Thyroid gland (tissue), 4 donors: ENCODE measurements at places on chromosomes 5 and 9. TPM values are rescaled to one million over a fixed set of nuclear protein-coding genes. Genes with fewer than 3 reads are reported as not detected.

DNA sequence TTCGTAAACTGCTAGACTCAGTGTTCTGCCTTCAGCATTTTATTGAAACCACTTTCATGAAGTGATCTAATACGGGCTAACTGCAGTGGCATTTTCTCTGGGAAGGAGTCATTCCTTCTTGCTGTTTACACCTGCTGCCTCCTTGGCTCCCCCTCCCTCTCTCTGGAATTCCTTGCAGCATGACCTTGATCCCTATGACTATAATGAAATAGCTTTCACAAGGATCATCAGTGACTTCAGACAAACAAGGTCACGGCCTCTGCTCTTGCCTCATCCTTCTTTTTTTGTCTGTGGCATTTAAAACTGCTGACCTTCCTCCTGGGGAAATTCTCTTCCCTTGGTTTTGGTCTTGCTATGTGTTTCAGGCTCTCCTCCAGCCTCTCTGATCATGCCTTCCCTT, 90.2 kb downstream of the ZNF462 start:
- DNase-seq: no peak

The NEUROG1 gene
- total RNA-seq: not detected

The MEIKIN gene
- total RNA-seq: not detected

DNA sequence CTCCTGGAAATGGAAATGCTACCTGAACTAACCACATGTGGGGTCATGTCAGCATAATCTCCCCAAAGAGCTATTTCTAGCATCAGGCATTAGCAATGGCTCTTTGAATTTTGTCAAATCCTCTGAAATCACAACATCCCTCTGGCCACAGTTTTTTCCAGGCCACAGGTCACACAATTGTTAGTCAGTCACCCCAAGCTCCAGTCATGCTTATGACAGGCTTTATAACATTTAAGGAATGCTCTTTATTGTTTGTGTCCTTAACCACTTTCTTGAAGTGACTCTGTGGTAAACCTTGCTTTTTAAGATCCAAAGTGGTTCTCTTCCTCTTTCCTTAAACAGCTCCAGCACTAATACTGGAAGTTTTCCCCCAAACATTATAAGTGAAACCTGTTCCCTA, 169.2 kb upstream of the HMHB1 start:
- no peak for DNase-seq

The PCDHGA11 gene
- total RNA-seq: 8.0 TPM

The P4HA2 gene
- 32.0 TPM for total RNA-seq

The ACO1 gene
- 44.6 TPM for total RNA-seq

DNA sequence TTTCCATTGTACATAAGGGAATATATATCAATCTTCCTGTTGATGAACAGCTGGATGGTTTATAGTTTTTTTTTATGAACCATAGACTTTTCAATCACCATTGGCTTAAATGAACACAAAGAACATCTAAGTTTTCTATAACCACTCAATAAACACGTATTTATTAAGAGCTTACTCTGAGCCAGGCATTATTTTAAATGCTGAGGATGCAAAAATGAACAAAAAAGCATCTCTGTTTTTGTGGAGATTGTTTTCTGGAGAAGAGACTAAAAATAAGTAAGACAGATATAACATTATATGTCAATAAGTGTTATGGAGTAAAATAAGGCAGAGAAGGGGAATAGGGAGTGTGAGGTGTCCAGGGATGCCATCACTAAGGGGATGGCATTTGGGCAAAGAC, 52.1 kb upstream of the SLC24A2 start:
- no peak for DNase-seq

The TLE1 gene
- 60.1 TPM for total RNA-seq

GRCh38 chr9:24879591-24879990, 333.9 kb upstream of the IZUMO3 start:
- no peak for DNase-seq

- DNase-seq: no peak
Observed at GRCh38 chr5:57841676-57842363, 359.2 kb upstream of the ACTBL2 start.

DNA sequence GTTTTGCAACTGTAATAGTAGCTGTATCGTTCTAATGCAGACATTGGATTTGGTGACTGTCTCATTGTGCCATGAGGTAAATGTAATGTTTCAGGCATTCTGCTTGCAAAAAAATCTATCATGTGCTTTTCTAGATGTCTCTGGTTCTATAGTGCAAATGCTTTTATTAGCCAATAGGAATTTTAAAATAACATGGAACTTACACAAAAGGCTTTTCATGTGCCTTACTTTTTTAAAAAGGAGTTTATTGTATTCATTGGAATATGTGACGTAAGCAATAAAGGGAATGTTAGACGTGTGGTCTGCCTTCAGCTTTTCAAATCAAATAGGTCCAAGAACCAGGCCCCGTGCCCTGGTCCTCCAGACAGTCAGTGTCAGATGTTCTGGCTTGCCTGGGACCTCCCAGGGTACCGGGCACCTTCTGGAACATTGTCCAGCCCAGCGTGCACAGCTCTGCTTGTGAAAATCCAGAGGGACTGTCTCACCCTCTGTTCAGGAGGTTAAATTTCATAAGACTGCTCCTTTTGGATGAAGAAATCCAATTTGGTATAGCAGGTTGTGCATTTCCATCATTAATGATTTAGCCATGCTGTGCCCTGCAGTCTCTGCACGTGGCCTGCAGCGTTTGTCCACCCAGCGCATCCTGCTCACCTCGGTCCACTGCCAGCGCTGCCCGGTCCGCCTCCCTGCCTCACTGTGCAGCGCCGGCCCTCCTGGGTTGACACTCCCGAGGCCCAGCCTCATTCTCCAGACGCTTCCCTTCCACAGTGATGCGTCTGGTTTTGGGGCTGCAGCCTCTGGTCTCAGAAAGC, 6.6 kb upstream of the AHRR start:
- no peak for DNase-seq

The FBXL7 gene
- 6.4 TPM for total RNA-seq

The CNTFR gene
- 17.3 TPM for total RNA-seq

DNA sequence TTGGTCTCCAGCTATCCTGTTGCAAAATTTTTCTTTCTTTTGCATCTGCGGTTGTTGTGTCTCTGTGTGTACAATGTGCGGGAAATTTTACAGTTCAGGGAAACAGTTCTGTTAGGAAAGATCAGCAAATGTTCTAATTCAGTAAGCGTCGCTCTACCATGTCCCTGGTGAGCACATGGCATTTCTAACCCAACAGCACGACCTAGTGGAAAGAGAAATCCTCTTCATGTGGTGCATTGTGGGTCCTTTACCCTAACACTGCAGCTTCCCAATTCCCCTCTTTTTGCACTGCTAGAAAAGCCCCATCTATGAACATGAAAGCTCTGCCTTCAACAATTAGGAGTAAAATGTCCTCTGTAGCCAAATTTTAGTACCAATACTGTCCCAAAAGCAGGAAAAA, 974.2 kb upstream of the CDH9 start:
- DNase-seq: no peak

GRCh38 chr9:84368601-84369000, 28.0 kb upstream of the SLC28A3 start:
- DNase-seq: no peak

The CDC20B gene
- total RNA-seq: not detected

The FGFR4 gene
- total RNA-seq: 1.1 TPM

The BARHL1 gene
- total RNA-seq: not detected

The TAF9 gene
- total RNA-seq: 41.1 TPM

- DNase-seq: no peak
Observed at GRCh38 chr9:126965077-126965476, 50.5 kb downstream of the RALGPS1 start.

GRCh38 chr5:16467363-16468219, 2.0 kb upstream of the ZNF622 start:
- no peak for DNase-seq

GRCh38 chr5:860506-861150, 9.8 kb upstream of the ZDHHC11 start:
- no peak for DNase-seq

DNA sequence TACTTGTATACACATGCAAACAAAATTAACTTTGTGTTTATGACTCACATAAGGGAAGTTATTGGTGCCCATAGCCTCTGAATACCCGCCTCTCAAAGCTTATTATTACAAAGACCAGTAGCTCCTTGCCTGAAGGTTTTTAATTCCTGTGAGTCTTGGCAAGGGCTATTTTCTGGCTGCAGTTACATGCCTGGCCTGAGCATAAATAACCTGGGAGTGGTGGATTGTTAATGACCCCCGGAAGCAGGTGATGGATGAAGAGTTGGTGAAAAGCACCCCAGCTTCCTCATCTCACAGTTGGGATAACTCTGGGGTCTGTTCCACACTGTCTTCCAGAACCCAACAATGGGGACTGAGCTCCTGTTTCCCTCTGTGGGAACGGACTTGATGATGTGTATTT, 594.5 kb downstream of the PDE4D start:
- no peak for DNase-seq

- DNase-seq: no peak
Observed at GRCh38 chr5:42641336-42642005, 115.1 kb upstream of the CCDC152 start.

- no peak for DNase-seq
Observed at GRCh38 chr9:69190086-69190862, 16.2 kb downstream of the TJP2 start.

- DNase-seq: peak; percentile 36
Observed at GRCh38 chr9:123679330-123679987, 250.5 kb downstream of the DENND1A start.

The CDC25C gene
- total RNA-seq: 0.27 TPM

- no peak for DNase-seq
Observed at GRCh38 chr5:166004006-166004405, 2287.4 kb upstream of the WWC1 start.

The GPR151 gene
- not detected for total RNA-seq

The SLC1A1 gene
- 50.5 TPM for total RNA-seq

DNA sequence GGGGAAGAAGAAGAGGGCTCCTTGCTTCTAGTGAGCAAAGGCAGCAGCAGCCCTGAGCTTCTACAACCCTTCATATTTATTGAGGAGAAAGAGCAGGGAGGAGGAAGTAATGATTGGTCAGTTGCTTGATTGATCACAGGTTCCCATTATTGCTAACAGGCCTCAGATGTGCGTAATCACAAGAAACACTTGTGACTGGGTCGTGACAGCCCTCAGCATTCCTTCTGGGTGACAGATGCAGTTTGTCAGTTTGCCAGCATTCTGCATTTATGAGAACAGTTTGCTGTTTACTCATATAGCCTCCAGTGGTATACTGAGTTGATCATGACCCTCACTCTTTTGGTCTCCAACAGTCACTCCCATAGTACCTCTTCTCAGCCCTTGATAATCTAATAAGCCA, 111.5 kb upstream of the TNC start:
- no peak for DNase-seq

GRCh38 chr5:126965061-126965475, 65.3 kb downstream of the MARCHF3 start:
- DNase-seq: no peak

DNA sequence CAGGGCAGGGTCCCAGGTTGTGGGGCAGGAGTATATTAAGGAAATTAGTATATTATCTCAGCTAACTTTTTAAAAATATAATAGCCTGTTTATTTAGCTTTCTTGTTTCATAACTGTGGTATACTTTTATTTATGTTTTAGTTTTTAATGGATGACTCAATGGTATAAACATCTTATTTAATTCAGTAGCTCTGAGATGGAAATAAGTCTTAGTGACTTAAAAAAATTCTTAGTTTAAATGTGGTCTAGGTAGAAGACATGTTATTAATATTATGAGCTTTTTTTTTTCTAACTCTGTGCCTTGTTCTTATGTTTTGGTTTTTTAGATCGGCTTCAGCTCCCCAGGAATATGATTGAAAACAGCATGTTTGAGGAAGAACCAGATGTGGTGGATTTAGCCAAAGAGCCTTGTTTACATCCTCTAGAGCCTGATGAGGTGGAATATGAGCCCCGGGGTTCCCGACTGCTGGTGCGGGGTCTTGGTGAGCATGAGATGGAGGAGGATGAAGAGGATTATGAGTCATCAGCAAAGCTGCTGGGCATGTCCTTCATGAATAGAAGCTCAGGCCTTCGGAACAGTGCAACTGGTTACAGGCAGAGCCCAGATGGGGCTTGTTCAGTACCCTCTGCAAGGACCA, 43.1 kb downstream of the LNPEP start:
- DNase-seq: no peak

DNA sequence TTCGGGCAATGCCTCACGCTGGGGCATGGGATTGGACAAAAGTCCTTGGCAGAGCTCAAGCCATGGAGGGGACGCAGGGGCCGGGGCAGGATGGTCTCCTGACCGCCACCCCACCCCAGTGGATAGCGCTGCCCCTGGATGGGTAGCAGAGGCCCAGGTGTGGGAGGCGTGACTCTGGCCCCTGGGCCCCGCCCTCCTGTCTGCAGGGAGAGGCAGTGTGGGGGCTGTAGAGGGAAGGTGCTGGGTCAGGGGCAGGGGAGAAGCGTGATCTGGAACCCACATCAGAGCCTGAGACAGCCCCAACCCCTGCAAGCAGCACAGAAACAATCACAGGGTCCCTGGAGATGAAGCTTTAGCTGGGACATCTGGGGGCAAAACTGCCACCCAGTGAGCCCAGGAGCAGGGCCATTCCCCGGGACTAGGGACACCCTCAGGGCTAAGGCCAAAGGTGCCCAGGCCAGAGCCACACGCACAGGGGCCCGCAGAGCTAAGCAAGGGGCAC, 36.2 kb downstream of the NACC2 start:
- peak; percentile 1 for DNase-seq

- DNase-seq: peak; percentile 28
Observed at GRCh38 chr9:6759185-6759977, 1.6 kb downstream of the KDM4C start.

The NREP gene
- total RNA-seq: 4.4 TPM

GRCh38 chr5:91229031-91229727, 153.9 kb downstream of the ARRDC3 start:
- DNase-seq: no peak

- DNase-seq: no peak
Observed at GRCh38 chr9:86241216-86241615, 18.2 kb downstream of the C9orf153 start.

DNA sequence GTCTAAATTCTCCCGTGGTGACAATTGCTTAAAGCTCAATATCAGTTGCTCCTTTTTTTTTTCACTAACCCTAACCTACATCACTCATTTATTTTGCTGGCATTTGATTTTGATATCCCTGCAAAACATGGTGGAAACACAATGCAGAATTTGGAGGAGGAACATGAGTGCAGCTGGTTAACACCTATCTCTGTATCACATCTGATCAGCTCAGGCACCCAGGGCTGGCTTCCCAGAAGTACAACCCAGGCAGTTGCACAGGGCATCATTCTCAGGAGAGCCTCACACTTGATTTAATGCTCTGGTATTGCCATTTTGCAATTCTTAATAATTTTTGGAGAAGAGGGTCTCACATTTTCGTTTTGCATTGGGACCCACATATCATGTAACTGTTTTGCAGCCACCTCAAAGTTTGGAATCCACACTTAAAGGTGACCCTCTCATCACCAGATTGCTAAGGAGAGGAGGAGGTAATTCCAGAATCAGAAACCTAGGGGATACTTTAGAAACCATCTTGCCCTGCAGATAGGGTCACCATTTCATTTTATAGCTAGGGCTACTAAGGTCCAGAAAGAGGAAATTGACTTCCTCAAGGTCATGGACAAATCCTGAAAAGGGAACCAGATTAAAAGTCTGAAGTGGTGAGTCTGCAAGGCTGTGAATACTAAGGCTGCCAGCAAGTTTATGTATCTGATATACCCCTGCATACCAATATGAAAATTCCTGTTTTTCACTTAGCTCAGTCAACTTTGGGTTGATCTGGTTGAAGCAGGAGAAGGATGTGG, 19.3 kb upstream of the ADAM19 start:
- no peak for DNase-seq

GRCh38 chr9:69857131-69857530, 36.5 kb downstream of the CFAP95 start:
- no peak for DNase-seq

GRCh38 chr5:77599679-77600078, 38.8 kb downstream of the OTP start:
- DNase-seq: no peak

GRCh38 chr5:55104946-55105701, 2.7 kb downstream of the GZMA start:
- no peak for DNase-seq
